HCT116 (cell line): ENCODE measurements at places on chromosomes 6 and 20. TPM values are rescaled to one million over a fixed set of nuclear protein-coding genes. Genes with fewer than 3 reads are reported as not detected.
A peak's percentile ranks its signal among the peaks of the same experiment; 100 is the strongest.

The REV3L gene
- 12.8 TPM for total RNA-seq

- no peak for DNase-seq
These were observed 1.3 kb upstream of the HLA-B start for GRCh38 chr6:31358302-31358701.

The TUBB2B gene
- 0.86 TPM for total RNA-seq

GRCh38 chr6:17871189-17871519 is 116.3 kb downstream of the KIF13A start:
- no peak for DNase-seq

DNA sequence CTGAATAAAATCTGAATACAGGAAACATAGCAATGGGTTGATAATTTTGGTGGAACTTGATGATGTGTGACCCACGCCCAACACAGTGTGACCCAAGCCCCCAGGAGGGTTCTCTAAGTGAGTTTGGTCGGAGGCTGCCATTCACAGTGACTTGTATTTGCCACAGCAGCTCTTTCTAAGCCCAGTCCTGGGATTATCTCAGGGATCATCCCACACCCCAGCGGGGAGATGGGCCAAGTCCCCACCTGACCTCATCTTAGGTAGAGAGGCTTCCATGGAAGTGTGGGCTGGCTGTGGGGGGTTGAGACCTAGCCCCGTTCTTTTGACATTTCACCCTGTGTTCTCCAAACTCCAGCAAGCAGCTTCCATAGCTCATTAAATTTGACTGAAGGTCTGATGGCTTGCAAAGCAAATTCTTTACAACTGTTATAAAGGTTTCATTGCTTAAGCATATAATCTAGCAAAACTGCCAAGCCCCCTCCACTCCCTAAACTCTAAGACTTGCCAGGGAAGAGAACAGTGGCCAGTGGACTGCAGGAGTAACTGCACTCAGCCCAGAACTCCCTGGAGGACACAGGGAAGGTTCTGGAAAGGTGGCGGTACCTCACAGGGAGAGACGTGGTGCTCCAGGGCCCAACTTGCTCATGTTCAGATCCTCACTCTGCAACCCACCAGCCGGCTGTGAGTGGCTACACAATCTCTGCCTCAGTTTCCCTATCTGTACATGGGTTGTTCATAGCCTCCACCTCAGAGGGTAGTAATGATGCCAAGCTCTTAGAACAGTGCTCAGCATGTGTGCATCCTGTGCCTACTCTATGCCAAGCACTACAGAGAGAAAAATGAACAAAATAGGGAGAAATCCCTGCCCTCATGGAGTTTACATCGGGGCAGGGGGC is 1.0 kb upstream of the PCK1 start:
- no peak for DNase-seq

The ANKRD6 gene
- 9.9 TPM for total RNA-seq

The FOXQ1 gene
- 0.42 TPM for total RNA-seq

DNA sequence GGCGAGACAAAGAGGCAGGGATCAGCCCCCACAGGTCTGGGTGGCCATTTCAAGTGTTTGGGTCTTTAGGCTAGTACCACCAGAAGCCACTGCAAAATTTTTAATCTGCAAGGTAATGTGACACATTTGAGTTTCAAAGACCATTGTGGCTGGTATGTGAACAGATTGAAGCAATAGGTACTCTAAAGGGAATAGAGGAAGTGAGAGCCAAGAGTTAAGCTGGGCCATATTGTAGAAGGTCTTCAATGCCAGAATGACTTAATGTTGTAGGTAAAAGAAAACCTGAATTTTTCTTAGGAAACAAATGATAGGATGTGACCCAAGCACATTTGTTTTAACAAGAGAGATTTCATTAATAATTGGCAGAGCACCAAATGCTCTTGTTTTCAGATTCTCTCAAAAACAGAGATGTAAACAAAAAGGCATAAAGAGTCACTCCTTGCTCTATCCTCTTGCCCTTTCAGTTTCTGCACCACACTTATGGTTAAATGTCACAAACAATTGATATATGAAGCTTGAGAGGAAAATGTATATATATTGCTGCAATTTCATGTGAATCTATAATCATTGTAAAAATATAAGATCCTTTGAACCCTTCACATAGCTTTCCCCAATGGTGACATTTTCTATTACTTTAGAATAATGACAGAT is 307.1 kb upstream of the PLN start:
- no peak for DNase-seq

The NMBR gene
- not detected for total RNA-seq

The FOXS1 gene
- total RNA-seq = not detected

DNA sequence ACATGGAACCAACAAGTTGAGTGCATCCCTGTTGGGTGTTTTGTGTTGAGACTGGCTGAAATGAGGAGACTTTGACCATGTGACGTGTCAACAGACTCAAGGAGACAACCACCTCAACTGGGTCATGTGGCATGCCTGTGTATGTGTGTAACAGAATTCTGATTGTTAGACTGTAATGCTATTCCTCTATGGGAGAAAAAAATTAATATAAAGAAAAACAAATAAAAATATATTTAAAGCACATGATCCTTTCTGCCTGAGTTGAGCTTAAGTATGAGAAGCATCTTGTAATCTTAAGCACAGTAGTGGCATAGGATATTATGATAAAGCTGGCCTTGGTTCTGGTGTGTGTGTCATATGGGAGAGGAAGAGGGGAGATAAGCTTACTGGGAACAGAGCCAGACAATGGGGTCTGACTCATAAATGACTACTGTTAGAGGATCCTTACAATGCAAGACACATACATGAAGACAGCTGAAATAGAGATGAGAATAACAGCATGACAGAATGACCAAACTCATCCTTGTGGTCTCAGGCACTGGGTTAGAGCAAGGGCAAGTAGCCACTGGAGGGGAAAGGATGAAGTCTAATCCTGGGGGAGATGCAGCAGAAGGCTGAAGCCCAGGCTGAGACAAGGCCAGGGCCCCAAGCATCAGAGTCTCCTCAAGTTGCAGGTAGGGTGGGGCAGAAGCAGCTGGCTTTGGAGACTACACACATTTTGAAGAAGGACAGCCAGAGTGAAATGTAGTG is 9.2 kb downstream of the TP53INP2 start:
- DNase-seq = peak; percentile 67

- DNase-seq = no peak
These were observed 85.4 kb upstream of the NXT1 start for GRCh38 chr20:23265226-23265625.

DNA sequence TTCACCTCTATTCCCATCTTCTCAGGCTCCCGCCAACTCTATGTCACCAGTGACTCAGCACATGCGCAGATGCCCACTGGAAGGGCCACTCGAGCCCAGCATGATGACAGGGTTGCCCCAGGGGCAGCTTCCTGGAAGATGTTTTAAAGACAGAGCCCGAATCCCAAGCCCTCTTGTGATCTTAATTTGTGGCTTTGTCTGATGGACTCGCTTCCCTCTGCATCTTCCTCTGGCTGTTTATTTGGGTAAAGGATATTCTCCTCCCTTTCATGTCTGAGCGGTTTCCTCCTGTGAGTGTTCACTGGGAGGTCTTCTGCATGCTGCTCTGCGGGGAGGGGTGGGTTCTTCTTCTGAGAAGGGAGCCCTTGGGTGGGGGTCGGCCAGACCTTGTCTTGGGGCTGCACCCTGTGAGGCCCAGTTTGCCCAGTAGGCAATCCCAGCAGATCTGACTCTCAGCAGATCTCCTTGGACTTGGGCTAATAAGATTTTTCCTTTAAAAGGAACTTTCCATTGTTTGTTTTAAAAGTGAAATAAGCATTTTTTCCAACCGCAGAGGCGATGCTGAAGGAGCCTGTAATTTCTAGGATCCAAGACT is 401.0 kb downstream of the CDC5L start:
- no peak for DNase-seq

DNA sequence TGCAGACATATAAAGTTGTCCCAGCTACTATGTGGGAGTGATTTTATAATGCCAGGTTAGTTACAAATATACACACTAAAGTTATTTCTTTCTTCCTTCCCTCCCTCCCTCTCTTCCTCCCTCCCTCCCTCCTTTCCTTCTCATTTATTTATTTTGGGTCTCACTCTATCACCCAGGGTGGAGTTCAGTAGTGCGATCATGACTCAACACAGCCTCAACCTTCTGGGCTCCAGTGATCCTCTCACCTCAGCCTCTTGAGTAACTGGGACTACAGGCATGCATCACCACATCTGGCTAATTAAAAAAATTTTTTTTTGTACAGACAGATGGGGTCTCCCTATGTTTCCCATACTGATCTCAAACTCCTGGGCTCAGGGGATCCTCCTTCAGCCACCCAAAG is 59.2 kb downstream of the PHF20 start:
- no peak for DNase-seq

- DNase-seq = no peak
These were observed 119.1 kb upstream of the SLC2A12 start for GRCh38 chr6:134171517-134171916.

- no peak for DNase-seq
These were observed 28.7 kb downstream of the TFAP2A start for GRCh38 chr6:10386220-10386619.

DNA sequence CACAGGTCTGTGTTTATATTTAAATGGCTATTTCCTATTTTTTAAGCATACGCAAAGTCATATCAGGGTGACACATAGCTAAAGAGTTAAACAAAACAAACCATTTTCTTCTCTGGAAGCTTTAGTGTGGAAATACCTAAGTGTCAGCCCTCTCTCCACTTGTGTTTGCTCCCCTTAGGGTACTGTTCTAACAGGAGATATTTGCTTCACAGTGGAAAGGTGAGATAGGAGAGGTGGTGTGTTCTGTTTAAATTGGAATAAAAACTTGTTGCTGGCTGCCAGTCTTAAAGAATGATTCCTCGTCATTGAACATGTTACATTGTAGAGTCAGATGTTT is 18.9 kb downstream of the PHACTR2 start:
- no peak for DNase-seq

The WASF1 gene
- 25.9 TPM for total RNA-seq

The DEFB121 gene
- total RNA-seq = not detected
